ENCODE measurements at places on chromosomes 1 and 21.
A peak's percentile ranks its signal among the peaks of the same experiment; 100 is the strongest.

- no peak for DNase-seq
Measured at GRCh38 chr1:17949511-17949910, 158.1 kb upstream of the IGSF21 start.

DNA sequence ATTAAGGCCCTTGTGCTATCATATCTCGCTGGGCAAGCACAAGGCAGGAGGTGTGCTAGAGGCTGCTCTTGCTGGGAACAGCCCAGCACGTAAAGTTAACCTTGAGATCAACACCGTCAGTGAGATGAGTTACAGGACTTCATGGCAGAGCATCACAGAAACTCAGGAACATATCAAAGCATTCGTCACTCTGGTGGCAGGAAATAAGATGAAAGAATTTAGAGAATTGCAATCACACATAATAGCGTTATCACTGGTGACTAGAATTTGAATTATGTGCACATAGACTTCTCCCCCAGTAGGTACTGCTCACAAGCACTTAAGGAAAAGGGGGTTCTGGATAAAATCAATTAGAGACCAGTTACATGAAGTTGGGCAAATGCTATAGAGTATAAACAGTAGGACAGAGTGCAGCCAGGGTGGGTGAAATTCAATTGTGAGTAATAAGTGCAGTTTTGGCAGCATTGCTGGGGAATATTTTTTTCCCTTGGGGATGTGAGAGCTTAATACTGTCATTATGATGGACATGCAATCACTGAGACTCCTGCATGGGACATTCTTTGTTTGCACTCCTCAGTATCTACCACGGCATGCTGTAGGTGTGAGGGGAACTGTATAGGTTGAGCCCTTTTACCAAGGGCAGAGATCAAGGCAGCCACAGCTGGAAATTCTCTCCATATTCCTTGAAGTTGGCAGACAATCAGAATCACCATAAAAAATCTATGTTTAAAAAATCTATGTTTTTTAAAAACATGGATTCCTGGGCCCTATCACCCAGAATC is 44.2 kb upstream of the ARHGAP29 start:
- DNase-seq: no peak

DNA sequence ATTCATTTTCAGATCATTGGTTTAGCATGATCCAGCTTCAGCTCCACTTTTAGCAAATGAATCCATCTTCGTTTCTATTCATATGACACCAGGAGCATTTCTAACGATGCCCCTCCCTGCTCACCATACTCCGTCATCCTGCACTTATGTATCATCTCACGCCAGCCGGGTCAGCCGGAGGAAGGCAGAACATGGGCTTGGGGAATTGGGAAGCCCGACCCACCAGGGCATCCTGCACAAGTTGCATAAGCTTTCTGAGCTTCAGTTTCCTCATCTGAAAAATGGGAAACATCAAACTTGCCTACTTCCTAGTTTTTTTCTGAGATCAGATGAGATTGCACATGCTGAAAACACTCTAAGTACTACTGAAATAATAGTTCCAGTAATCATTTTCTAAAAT is 194.7 kb downstream of the AK5 start:
- DNase-seq: peak; percentile 37

DNA sequence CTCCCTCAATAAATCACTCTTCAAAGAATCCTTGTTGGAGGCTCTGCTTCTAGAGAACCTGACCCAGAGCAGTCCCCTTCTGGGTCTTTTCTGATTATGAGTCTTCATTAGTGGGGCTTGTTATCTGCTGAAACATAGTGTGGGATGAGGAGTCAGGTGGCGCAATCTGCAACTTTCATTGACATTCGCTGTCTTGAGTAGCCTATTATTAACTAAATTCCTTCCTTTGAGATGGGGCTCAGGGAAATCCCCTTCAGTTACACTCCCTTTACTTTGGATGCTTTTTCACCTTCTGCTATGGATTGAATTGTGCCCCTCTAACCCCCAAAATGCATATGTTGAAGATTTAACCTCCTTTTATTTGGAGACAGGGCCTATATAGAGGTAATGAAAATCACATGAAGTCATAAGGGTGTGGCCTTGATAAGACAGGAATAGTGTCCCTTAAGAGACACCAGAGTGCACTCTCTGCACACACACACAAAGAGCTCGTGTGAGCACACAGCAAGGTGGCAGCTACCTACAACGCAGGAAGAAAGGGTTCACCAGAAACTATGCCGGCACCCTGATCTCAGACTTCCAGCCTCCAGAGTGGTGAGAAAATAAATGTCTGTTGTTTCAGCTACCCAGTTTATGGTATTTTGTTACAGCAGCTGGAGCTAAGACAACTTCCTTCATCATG is 19.5 kb downstream of the DIO1 start:
- no peak for DNase-seq

GRCh38 chr1:109802901-109803561 is 39.3 kb upstream of the EPS8L3 start:
- DNase-seq: no peak

Measured in right hindlimb (tissue), 1 donor.